ENCODE measurements at places on chromosomes 11 and 22.

DNA sequence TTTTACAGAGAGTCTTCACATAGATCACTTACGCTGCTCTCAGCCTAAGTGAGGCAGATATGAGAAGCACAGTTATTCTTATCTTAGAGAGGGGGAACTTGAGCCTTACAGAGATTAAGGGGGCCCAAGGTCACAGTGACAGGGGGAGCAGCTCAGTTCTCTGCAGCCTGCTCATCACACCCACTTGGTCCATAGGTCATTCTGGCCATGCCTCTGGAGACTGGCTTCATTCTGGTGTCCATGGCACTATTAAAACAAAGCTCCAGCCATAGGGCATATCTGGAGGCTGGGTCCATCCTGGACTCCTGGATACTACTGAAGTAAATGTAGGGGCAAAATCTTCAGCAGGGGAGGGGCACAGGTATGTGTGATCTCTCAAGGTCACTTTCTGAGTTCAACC is 5.9 kb downstream of the SLC5A4 start:
- no peak for DNase-seq

GRCh38 chr11:65559951-65560537 is 1.9 kb upstream of the LTBP3 start:
- DNase-seq: no peak

DNA sequence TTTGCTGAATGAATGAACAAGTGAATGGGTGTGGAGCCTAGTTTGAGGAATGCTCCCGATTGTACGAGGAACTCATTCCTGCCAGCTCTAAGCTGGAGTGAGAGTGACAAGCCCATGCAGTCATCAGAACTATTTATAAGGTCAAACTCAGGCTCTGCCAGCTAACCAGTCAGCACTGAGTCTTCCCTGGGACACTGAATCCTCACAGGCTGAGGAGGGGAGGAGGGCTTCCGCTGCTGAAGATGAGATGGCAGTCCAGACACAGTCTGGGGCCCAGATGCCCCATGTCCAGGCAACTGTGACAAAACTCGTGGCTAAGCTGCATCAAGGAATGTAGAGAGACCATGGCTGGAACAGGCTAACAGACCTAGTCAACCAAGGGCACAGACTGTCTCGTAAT is 4.0 kb downstream of the LRP4 start:
- no peak for DNase-seq

DNA sequence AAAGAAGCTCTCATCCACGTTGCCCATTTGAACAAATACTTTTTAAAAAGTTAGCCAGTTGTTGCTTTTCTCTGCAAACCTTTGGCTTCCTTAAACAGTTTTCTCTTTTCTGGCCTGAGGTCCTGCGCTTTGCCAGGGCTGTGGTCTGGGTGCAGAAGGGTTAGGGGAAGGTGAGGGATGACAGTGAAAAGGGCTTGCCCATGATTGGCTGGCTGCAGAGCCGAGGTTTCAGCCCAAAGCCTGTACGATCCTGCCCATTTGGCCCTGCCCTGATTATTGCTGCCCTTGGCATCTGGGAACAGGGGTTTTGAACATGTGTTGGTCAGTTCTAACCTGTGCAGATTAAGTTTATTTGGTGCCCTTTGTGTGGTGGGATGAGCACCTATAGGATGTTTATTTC is 1.5 kb downstream of the INCENP start:
- no peak for DNase-seq

DNA sequence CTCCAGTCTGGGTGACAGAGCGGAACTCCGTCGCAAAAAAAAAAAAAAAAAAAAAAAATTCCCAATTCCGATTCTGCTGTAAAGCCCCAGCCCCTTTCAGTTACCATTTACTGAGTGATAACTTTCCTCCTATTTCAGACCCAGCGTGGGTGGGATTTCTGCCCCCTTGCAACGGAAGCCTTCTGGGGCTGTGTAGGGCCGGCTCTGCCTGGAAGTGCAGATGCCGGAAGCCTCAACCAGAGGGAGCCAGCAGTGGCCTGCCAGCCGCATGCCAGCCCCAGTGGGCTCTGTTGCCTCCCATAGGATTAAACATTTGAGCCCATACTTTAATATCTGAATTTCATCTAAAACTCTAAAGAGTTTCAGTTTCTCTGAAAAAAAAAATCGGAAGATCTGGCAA is 60.0 kb upstream of the NUP50 start:
- DNase-seq: no peak

DNA sequence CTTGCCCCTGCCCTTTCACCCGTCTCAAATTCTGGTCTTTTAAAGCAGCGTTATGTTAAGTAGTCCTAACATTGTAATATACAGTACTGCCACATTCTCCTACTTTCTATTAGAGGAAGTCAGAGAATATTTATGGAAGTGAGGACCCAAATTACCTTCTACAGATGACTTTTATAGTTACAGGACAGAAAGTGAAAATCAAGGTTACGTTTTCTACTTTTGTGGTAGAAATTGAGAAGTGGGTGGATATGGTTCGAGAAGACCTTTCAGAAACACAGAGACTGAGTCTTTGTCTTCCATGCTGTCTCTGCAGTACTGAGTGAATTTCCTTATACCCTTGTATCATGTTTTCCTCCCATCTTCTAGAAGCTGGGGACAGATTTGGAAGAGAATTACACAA is 17.1 kb downstream of the SC5D start:
- no peak for DNase-seq

GRCh38 chr11:70470127-70470526 is 71.8 kb downstream of the CTTN start:
- DNase-seq: no peak

- DNase-seq: no peak
Measured at GRCh38 chr22:26273011-26273675, 103.9 kb downstream of the SEZ6L start.

- DNase-seq: peak; percentile 60
Measured at GRCh38 chr11:11787305-11788062, 54.3 kb upstream of the USP47 start.

DNA sequence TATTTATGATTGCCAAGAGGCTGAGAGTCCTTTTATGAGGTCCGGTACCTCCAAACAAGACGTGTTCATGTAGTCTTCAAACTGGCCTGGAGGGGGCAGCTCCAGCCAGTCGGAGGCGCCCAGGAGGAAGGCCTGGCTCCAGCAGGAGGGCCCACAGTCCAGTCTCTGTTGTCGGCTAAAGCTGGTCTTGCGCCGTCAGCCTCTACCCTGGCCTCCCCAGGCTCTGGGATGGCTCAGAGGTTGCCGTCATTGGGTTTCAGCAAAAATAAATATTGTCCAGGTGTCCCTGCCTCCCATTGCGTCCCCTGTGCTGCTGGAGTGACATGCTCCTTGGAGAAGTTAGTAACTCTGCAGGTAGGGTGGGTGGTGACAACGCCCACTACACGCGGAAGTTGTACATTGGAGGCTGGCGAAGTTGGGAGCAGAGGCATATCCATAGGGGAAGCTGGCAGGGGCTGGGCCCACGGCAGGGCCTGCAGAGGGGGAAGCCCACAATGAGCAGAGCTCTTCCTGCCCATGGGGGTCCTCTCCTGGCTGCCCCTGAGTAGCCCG is 1.0 kb upstream of the SLC25A1 start:
- no peak for DNase-seq

DNA sequence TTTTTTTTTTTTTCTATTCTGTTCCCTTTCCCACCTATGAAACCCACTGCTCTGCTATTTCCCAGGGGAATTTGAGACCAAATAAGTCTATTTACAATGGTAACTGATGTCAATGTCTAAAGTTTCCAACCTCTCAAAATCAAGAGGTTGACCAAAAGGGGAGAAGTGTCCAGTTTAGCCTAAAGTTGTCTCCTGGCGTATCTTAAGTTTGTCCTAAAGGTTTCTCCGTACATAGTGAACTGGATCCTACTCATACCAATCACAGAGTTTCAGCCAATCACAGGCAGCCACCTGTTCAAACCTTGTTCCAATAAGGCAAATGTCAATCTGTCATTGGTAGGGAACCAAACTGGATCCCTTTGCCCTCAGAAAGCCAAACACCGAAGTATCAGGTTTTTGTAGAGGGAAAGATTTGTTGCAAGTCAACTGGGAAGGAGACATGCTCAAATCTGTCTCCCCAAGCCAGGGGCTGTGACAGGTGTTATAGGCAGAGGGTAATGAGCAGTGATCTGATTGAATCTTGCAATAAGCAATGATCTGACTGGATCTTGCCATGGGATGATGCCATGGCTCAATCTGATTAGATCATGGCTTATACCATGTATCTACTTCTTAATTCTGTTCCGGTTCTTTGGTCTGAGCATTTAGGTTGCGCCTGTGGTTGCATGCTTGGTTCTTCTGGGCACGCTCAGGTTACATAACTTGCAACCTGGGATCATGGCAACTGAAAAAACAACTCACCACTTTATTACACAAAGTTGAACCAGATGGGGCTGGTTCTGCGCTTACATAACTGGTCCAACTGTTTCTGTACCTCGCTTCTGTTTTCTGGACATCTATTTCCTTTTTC is 1.1 kb upstream of the VPS37C start:
- DNase-seq: no peak

- no peak for DNase-seq
Measured at GRCh38 chr22:48181263-48181955, 1419.0 kb downstream of the TBC1D22A start.

DNA sequence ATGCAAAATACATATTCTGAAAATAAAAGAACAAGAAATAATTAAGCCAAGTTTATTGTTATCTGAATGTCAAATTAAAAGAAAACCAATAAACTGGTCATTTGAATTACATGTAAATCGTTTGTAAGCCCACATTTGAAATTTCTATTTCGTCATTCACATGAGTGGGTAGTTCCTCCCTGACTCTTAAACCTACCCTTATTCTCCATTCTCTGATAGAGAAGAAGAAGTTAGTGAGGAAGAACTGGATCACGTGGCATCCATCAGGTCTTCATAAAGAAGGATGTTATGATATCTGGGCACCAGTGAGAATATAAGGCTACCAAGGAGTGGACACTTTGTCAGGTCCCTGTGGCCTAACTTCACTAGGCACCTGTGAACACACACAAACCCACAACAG is 328.1 kb downstream of the OPCML start:
- DNase-seq: no peak

DNA sequence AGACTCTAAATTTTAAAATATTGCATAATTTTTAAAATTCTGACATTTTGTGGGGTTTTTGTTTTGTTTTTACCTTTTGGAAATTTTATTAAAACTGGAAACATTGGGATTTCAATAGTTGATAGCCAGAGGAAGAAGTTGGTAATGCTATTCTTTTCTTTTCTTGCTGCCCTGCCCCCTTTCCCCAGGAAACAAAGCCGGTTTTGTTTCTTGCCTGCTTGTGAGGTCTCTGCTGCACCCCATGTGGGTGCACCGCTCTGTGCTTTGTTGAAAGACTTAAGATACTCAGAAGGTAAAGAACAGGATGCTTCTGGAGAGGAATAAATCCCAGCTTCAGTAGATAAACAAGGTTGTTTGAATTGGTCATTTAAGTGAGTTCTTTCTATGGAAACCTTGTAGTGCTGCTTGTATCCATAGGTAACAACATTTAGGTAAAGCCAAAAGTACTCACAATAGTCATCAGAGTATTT is 87.5 kb downstream of the YAP1 start:
- DNase-seq: no peak

- no peak for DNase-seq
Measured at GRCh38 chr11:204587-205109, 2.6 kb downstream of the BET1L start.

GRCh38 chr11:36038541-36038940 is 94.7 kb downstream of the LDLRAD3 start:
- no peak for DNase-seq

DNA sequence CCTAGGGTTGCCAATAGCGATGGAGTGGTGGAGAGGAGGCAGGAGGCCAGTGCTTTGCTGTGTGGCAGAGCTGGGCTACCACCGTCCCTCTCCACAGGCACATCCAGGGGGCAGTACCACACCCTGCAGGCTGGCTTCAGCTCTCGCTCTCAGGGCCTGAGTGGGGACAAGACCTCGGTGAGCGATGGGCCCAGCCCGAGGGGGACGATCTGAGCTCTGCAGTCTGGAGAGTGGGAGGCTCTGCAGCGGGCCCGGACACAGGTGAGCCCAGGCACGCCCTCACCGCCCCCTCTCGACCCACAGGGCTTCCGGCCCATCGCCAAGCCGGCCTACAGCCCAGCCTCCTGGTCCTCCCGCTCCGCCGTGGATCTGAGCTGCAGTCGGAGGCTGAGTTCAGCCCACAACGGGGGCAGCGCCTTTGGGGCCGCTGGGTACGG is 2.5 kb downstream of the PKP3 start:
- DNase-seq: no peak

GRCh38 chr22:32619614-32620426 is 145.2 kb downstream of the FBXO7 start:
- DNase-seq: no peak

- DNase-seq: no peak
Measured at GRCh38 chr11:11535611-11536010, 86.2 kb downstream of the GALNT18 start.

DNA sequence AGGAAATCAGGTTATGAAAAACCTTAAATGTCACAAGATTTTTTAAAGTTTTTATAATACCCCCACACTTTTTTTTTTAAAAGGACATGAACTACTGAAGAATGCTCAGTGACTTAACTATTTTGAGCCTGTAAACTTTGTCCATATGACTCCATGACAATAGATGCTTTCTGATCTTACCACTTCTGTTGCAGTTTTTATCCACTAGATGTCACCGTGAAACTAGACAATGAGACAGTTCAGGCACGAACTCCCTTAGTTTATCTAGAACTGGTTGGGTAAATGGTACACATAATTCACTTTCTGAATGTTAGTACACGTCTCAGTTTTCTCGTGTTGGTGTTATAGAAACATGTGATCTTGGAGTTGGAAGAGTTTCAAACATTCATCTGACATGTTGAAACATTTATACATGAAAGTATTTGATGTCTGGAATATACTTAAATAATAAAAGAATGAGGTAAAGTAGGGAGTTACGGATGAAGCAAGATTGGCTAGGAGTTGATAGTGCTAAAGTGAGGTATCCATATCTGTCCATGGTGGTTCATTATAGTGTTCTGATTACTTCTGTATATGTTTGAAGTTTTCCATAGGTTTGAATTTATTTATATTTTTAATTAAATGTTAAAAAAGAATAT is 8.1 kb downstream of the CCDC15 start:
- DNase-seq: no peak

GRCh38 chr22:33880986-33881385 is 39.3 kb downstream of the LARGE1 start:
- DNase-seq: no peak

- no peak for DNase-seq
Measured at GRCh38 chr11:10032935-10033334, 261.1 kb downstream of the SBF2 start.

- no peak for DNase-seq
Measured at GRCh38 chr22:20607157-20607907, 99.9 kb downstream of the MED15 start.

GRCh38 chr11:125320347-125321076 is 156.0 kb downstream of the PKNOX2 start:
- no peak for DNase-seq

GRCh38 chr11:119409731-119410130 is 13.2 kb downstream of the THY1 start:
- DNase-seq: no peak

GRCh38 chr11:47565340-47566148 is at the start of gene PTPMT1:
TSS of gene PTPMT1 (plus strand) at chr11:47565599. CDS start at chr11:47565623, 24 bp downstream.
- DNase-seq: peak; percentile 26

Measured in T follicular helper cell (primary cell).